ENCODE measurements at places on chromosomes 6 and 20.

DNA sequence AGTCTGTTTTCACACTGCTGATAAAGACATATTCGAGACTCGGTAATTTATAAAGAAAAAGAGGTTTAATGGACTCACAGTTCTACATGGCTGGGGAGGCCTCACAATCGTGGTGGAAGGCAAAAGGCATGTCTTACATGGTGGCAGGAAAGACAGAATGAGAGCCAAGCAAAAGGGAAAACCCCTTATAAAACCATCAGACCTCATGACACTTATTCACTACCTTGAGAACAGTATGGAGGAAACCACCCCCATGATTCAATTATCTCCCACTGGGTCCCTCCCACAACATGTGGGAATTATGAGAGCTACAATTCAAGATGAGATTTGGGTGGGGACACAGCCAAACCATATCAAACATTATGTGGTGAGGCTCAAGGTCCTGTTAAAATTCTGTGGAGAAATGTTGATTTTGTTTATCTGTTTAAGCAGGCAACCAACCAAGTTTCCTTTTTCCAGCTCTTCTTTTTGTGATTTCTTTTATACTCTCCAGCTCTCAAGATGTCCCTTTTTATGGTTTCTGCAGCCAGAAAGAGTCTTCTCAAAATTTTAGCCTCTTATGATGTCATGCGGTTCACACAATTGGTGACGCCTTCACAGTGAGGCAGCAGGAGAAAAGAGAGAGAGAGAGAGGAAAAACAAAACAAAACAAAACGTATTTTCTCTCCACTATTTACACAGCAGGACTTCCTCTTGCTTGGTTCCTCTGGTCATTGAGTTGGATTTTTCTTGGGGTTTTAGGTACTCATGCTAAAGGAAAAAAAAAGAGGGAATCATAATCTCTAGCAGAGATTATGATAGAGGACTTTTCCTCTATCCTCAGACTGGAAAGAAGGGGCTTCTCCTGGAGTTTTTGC, 18.0 kb downstream of the AIG1 start:
- DNase-seq, result no peak

- no peak for DNase-seq
These were observed 34.7 kb downstream of the TAF4 start for GRCh38 chr20:62030834-62031434.

DNA sequence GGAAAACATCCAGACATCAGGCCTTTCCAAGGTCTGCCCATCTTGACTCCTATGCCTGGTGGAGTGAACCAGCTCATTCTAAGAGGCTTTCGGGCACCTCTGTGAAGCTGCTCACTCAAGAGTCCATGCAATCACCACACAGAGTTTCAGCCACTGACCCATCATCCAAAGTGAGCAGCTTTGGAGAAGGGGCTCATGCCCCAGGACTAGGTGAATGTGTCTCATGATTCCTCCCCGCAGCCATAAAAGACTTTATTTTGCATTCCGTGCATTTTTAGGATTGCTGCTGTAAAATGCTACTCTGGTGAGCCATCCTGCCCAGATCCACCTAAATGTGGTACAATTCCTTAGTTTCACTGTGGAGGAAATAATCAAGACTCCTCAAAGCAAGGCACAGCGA, 44.5 kb upstream of the EZR start:
- DNase-seq, result no peak

GRCh38 chr20:35018590-35019371, 63.1 kb downstream of the MYH7B start:
- DNase-seq, result no peak

DNA sequence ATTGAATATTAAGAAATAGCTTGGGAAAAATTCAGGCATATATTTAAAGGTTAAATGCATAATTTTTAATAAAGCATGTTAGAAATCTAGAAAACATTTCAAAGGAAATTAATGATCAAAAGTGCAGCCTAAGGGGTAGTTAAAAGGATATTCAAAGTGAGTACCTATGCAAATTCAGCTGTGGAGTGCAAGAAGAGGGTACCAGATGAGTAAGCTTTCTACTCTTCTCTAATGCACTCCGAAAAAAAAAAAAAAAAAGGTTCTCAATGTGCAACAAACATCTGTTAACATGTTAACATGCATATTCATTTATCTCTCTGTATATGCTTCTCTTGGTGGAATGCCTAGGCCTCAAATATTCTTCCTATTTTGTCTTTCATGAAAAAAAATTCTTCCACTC, 32.0 kb upstream of the KATNA1 start:
- no peak for DNase-seq

- no peak for DNase-seq
These were observed 21.9 kb upstream of the NPBWR2 start for GRCh38 chr20:64129146-64129782.

- DNase-seq, result no peak
These were observed 392.8 kb downstream of the ADGRB3 start for GRCh38 chr6:69027861-69028260.

DNA sequence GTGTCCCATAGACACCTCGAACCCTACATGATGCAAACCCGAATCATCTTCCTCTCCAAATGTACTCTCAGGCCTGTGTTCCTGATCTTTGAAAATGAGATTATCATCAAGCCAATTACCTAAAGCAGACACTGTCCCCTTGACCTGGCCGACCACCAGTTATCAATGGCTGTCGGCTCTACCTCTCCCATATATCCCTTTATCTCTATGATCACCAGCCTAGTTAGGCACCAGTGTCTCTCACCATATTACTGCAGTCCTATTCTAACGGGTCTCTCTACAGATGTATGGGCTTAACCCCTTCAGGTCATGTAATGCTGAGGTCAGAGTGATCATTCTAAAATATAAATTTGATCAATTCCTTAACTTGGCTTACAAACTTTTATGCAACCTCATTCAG, 234.9 kb upstream of the MARCKS start:
- DNase-seq, result no peak

DNA sequence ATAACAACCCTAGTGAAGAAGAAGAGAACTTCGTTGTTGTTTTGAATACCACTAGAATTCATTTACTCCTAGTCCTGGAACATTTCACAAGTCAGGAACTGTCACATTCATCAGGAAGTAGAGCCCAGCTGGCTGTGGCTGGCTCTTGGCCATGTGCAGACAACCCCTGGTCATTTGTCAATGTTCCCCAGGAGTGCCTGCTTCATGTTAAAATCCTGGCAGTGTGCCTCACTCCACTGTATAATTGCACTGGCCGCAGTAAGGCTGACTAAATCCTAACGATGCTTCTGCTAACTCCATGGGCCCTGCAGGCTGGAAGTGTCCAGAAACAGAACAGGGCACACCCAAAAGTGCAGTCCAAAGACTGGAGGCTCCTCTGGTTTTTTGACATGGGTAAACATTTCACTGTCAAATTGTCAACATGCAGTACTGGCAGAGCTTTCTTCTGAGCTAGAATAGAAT, 41.5 kb upstream of the ADGRF1 start:
- no peak for DNase-seq

- no peak for DNase-seq
These were observed 152.4 kb downstream of the THBS2 start for GRCh38 chr6:169101036-169101805.

All from cortex of kidney (tissue), 1 donor.